Esophagus muscularis mucosa (tissue), 4 donors: ENCODE measurements at places on chromosomes 12 and 14. TPM values are rescaled to one million over a fixed set of nuclear protein-coding genes. Genes with fewer than 3 reads are reported as not detected.
A peak's percentile ranks its signal among the peaks of the same experiment; 100 is the strongest.

DNA sequence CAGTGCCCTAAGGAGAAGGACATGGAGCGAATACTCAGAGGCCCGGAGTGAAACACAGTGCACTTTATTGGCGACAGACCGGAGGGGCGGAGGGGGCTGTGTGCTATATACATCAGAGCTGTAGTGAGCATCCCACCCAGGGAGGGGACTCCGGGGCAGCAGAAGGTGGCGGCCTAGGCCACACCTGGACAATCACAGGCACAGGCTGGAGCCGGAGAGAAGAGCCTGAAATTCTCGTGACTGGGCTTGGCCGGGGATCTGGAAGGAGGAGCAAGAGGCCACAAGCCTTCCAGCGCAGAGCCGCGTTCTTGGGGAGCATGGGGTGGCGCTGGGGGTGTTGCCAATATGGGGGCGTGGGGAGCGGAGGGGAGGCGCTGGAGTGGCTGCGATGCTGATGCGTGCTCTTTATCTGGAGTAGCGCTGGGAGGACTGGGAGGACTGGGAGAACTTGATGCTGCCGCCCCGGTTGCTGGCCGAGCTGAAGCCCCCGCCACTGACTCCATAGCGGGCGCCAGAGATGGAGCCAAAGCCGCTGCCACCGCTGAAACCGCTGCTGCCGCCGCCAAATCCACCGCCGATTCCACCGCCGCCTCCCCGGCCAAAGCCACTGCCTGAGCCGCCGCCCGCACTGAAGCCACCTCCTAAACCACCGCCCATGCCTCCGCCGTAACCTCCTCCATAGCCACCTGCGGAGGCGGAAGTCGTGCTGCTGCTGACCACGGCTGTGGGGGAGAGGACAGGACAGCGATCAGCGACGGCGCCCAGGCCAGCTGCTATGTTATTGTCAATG lies 6.1 kb downstream of the KRT3 start:
- no peak for DNase-seq
- H3K4me1 ChIP-seq, result no peaks in the 10 kb centered on the region
- no peak overlapping the region for H3K27ac ChIP-seq
- no peak overlapping the region for H3K4me3 ChIP-seq
- H3K36me3 ChIP-seq, result no peaks in the 10 kb centered on the region

DNA sequence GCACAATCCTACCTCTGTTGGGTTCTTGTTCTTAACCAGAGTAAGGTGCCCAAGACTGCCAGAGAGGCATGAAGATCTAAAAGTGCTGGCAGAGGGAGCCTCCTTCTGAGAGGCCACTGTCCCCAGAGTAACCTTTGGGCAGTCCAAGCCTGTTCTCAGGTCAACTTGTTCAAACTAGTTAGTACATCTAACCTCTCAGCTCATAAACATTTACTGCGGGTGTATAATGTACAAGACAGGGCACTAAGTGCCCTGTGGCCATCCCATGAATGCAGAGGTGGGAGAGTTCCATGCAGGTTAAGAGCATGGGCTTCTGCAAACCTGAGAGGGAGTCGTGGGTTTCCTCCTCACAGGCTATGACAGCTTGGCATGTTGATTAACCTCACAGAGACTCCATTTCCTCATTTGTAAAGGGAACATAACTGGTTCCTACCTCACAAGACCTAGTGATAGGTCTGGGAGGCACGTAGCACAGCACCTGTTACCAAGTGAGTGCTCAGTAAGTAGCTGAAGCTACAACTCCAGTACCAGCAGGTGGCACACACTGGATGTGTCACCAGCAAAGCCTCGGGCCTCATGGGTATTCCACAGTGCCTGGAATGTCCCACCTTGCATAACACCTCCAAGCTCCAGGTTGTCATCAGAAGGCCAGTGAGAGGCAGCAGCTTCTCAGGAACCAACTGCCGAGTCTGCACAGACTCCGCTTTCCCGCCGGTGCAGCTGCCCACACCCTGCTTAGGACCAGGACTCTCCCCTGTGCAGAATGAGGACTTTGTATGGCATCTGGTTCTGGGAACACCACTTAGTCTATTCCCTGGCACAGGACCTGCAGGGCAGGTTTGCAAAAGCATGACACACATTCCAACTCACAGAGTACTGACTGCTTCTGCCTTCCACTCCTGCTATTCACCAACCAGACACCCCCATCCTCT lies 4.4 kb downstream of the VDR start:
- no peak for DNase-seq
- peaks cover 5% of the 10 kb centered on the region for H3K4me1 ChIP-seq
- no peak overlapping the region for H3K4me3 ChIP-seq
- H3K27me3 ChIP-seq, result no peaks in the 10 kb centered on the region

GRCh38 chr14:97705976-97706375 lies 908.8 kb downstream of the VRK1 start:
- peak; percentile 50 for DNase-seq
- no peak overlapping the region for H3K27ac ChIP-seq
- no peak overlapping the region for H3K4me3 ChIP-seq
- H3K27me3 ChIP-seq, result no peaks in the 10 kb centered on the region
- H3K36me3 ChIP-seq, result no peaks in the 10 kb centered on the region

GRCh38 chr14:88228522-88229236 lies 94.4 kb downstream of the KCNK10 start:
- no peaks in the 10 kb centered on the region for H3K27me3 ChIP-seq
- no peaks in the 10 kb centered on the region for H3K4me1 ChIP-seq
- H3K4me3 ChIP-seq, result no peak overlapping the region
- H3K36me3 ChIP-seq, result no peaks in the 10 kb centered on the region

- DNase-seq, result no peak
- no peak overlapping the region for H3K27ac ChIP-seq
Observed at GRCh38 chr12:66453120-66453519, 150.8 kb downstream of the HELB start.

DNA sequence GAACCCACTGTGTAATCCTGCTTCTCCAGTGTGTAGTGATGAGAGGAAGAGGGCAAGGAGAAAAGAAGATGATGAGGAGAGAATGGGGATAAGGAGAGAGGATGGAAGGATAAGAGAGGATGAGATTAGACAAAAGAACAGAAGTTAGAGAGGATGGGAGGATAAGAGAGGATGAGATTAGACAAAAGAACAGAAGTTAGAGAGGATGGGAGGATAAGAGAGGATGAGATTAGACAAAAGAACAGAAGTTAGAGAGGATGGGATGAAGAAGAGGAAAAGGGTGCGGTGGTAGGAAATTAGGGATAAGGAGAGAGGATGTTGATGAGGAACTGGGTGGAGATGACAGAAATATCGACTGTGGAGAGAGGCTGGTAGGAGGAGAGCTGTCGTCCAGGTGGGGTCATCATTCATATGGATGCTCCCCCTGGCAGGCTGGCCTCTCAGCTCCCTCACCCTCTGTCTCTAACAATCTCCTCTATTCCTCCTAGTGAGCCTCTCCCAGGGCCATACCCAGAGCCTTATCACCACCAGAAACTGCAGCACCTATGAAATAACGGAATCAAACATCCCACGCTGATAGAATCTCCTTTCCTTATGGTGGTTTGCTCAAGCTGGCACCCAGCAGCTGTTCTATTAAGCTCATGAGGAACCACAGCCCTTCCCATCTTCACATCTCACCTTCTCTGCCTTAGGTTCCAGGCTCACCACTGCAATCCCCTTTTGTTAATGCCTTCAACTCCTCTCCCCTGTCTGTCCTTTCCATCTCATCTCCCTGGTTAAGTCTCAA lies 6.0 kb upstream of the CIROP start:
- H3K4me3 ChIP-seq, result no peak overlapping the region
- no peaks in the 10 kb centered on the region for H3K27me3 ChIP-seq
- no peaks in the 10 kb centered on the region for H3K36me3 ChIP-seq
- DNase-seq, result no peak
- no peak overlapping the region for H3K27ac ChIP-seq
- H3K4me1 ChIP-seq, result peaks cover 6% of the 10 kb centered on the region

The GUCY2C gene
- total RNA-seq, result not detected

DNA sequence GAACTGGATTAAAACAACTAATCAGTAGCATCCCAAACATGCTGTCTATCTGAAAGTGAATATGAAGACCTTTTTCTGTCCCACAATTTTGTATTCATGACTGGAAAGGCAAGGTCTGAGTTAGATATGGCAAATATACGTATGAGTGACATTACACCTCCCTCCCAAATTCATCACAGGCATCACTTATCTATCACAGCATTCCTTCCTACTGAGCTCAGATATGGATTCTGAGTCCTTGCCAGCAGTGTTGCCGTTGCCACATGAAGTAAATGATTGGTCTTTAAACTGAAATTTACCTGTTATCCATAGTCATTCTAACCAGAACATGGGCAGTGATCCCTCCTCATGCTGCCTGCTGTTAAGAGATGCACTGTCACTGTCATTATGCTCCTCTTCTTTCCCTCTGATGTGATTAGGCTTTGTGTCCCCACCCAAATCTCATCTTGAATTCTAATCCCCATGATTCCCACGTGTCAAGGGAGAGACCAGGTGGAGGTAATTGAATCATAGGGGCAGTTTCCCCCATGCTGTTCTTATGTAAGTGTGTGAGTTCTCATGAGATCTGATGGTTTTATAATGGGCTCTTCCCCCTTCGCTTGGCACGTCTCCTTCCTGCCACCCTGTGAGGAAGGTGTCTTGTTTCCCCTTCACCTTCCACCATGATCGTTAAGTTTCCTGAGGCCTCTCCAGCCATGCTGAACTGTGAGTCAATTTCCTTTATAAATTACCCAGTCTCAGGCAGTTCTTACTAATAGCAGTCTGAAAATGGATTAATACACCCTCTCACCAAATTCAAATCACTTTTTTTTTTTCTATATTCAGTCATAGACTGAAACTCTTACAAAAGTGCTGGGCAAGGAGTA lies 288.4 kb downstream of the NUAK1 start:
- DNase-seq, result no peak
- H3K27me3 ChIP-seq, result no peaks in the 10 kb centered on the region
- no peaks in the 10 kb centered on the region for H3K36me3 ChIP-seq

GRCh38 chr12:117100851-117101673 lies 1.8 kb upstream of the TESC start:
- H3K27ac ChIP-seq, result no peak overlapping the region
- H3K4me1 ChIP-seq, result peaks cover 18% of the 10 kb centered on the region
- H3K4me3 ChIP-seq, result no peak overlapping the region
- H3K36me3 ChIP-seq, result no peaks in the 10 kb centered on the region
- DNase-seq, result no peak
- peaks cover 35% of the 10 kb centered on the region for H3K27me3 ChIP-seq

The GPR135 gene
- total RNA-seq, result 9.1 TPM

DNA sequence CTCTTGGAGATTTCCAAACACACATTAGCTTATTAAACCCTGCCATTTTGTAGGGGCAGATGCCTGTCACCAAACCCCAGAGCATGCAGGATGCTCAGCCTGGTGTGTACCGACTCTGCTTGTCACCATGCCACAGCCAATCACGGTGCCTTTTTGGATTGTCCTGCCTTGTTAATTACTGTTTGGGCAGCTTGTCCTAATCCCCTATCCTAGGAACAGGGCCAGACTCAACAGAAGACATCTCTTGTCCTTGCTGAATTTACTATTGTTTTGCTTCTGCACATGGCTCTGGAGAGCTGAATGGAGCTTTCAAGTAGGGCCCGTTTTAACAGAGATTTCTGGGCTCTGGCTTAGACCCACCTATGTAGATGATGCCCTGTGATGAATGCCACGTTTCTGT lies 388.5 kb downstream of the AACS start:
- H3K4me1 ChIP-seq, result no peaks in the 10 kb centered on the region
- no peaks in the 10 kb centered on the region for H3K36me3 ChIP-seq
- H3K27ac ChIP-seq, result no peak overlapping the region
- no peak overlapping the region for H3K4me3 ChIP-seq

GRCh38 chr14:33894339-33894738 lies 56.5 kb downstream of the EGLN3 start:
- H3K4me3 ChIP-seq, result no peak overlapping the region
- H3K36me3 ChIP-seq, result no peaks in the 10 kb centered on the region
- H3K4me1 ChIP-seq, result no peaks in the 10 kb centered on the region
- no peak overlapping the region for H3K27ac ChIP-seq
- no peak for DNase-seq
- no peaks in the 10 kb centered on the region for H3K27me3 ChIP-seq

- no peak overlapping the region for H3K27ac ChIP-seq
- H3K4me1 ChIP-seq, result no peaks in the 10 kb centered on the region
- DNase-seq, result no peak
- no peaks in the 10 kb centered on the region for H3K27me3 ChIP-seq
- no peak overlapping the region for H3K4me3 ChIP-seq
- no peaks in the 10 kb centered on the region for H3K36me3 ChIP-seq
Observed at GRCh38 chr12:85157035-85157603, 121.0 kb downstream of the LRRIQ1 start.

DNA sequence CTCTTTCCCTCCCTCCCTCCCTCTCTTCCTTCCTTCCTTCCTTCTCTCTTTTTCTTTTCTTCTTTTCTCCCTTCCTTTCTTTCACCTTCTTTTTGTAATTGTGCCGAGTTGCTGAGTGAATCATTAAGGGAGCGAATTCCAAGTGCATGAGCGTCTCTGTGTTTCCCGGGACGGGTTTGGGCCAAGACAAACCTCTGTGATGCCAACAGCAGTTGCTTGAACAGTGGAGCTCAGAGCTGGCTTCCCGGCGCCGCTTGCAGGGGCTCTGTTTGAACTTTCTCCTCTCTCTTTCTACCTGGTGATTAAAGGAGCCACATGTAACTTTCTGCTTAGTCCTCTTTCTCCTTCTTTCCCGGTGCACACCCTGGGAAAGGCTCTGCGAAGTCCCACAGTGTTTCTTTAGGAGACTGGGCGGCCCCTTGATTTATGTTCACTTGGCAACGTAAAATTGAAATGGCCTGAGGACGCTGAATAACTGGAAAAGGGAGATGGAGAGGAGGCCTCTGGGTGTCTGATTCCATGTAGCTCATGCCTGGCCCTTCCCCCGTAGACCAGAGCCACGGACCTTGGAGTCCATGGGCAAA lies 33.7 kb upstream of the MAP1LC3B2 start:
- H3K27ac ChIP-seq, result peak overlapping the region; percentile 86
- H3K27me3 ChIP-seq, result no peaks in the 10 kb centered on the region

The IGF1 gene
- 15.4 TPM for total RNA-seq

DNA sequence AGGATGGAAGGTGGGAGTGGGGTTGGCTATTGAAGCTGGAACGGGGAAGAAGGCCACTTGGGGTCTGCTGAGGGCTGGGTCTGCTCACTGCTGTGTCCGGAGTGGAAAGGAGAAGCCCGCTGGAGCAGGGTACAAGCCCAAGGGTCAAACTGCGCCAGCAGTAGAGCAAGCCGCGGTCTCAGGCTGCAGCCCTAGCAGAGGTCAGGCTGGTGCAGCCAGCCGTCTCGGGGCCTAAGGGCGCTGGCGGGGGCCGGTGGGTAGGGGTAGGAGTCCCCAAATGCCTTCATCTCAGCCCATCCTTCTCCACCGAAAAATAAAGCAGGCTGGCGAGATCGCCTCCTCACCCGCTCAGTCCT lies 718 bp upstream of the JDP2 start:
- H3K4me3 ChIP-seq, result peak overlapping the region; percentile 83
- H3K27me3 ChIP-seq, result no peaks in the 10 kb centered on the region
- H3K4me1 ChIP-seq, result peaks cover 57% of the 10 kb centered on the region
- no peaks in the 10 kb centered on the region for H3K36me3 ChIP-seq
- H3K27ac ChIP-seq, result peak overlapping the region; percentile 89
- DNase-seq, result no peak

GRCh38 chr12:39971348-39971747 lies 134.5 kb downstream of the SLC2A13 start:
- no peak for DNase-seq
- no peaks in the 10 kb centered on the region for H3K36me3 ChIP-seq
- no peaks in the 10 kb centered on the region for H3K27me3 ChIP-seq
- H3K4me1 ChIP-seq, result no peaks in the 10 kb centered on the region
